ENCODE measurements at places on chromosomes 6 and 20. TPM values are rescaled to one million over a fixed set of nuclear protein-coding genes. Genes with fewer than 3 reads are reported as not detected.

- H3K4me3 ChIP-seq, result no peak overlapping the region
- no peaks in the 10 kb centered on the region for H3K27me3 ChIP-seq
- no peaks in the 10 kb centered on the region for H3K4me1 ChIP-seq
- H3K36me3 ChIP-seq, result no peaks in the 10 kb centered on the region
- no peak overlapping the region for H3K27ac ChIP-seq
Observed at GRCh38 chr6:155630085-155630484, 174.4 kb upstream of the NOX3 start.

DNA sequence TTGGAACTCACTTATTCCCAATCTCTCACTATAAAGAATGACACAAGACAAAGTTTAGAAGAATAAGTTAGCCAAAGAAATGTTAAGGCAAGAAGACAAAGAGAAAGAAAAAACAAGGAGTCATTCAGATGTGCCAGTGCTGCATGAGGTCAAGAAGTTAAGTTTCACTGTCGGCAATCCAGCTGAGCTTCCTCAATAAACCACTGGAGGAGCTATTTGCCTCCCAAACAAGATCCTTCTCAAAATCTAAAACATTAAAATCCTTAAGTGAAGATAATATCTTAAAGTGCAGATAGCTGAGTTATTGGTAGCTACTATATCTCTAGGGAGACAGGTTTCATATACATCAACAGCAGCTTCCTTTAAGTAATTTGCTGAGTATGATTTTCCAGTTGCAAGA lies 512.3 kb downstream of the HDGFL1 start:
- H3K27me3 ChIP-seq, result no peaks in the 10 kb centered on the region
- H3K4me1 ChIP-seq, result no peaks in the 10 kb centered on the region
- no peak for DNase-seq
- no peaks in the 10 kb centered on the region for H3K36me3 ChIP-seq

GRCh38 chr6:43943099-43943766 lies 173.2 kb downstream of the VEGFA start:
- no peaks in the 10 kb centered on the region for H3K4me1 ChIP-seq
- H3K36me3 ChIP-seq, result peaks cover 24% of the 10 kb centered on the region
- H3K27me3 ChIP-seq, result no peaks in the 10 kb centered on the region
- no peak for DNase-seq
- no peak overlapping the region for H3K4me3 ChIP-seq
- H3K27ac ChIP-seq, result no peak overlapping the region

- no peaks in the 10 kb centered on the region for H3K36me3 ChIP-seq
- H3K4me3 ChIP-seq, result no peak overlapping the region
- H3K4me1 ChIP-seq, result no peaks in the 10 kb centered on the region
Observed at GRCh38 chr6:108102965-108103364, 28.4 kb upstream of the OSTM1 start.

GRCh38 chr6:170522565-170523183 lies 30.4 kb downstream of the PSMB1 start:
- H3K27ac ChIP-seq, result no peak overlapping the region
- H3K4me1 ChIP-seq, result no peaks in the 10 kb centered on the region
- no peak overlapping the region for H3K4me3 ChIP-seq
- no peaks in the 10 kb centered on the region for H3K36me3 ChIP-seq
- no peak for DNase-seq

Gene FGD2
- total RNA-seq, result 7.4 TPM

DNA sequence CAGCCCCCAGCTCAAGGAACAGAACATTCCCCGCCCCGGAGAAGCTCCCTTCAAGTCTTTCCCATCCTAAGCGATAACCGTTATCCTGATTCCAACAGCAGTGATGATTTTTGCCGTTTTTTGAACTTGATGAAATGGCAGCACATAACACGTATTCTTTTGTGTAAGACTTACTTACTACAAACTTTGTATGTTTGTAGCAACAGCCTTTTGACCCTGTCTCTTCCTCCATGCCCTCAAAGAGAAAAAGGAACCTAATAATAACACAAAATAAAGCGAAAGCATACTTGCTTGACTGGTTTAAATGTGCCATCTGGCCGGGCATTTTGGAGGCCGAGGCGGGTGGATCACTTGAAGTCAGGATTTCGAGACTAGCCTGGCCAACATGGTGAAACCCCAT lies 26.4 kb upstream of the SLC9A8 start:
- no peak for DNase-seq
- H3K36me3 ChIP-seq, result no peaks in the 10 kb centered on the region
- peaks cover 2% of the 10 kb centered on the region for H3K4me1 ChIP-seq
- no peak overlapping the region for H3K27ac ChIP-seq
- no peak overlapping the region for H3K4me3 ChIP-seq

Gene PSORS1C2
- not detected for total RNA-seq

DNA sequence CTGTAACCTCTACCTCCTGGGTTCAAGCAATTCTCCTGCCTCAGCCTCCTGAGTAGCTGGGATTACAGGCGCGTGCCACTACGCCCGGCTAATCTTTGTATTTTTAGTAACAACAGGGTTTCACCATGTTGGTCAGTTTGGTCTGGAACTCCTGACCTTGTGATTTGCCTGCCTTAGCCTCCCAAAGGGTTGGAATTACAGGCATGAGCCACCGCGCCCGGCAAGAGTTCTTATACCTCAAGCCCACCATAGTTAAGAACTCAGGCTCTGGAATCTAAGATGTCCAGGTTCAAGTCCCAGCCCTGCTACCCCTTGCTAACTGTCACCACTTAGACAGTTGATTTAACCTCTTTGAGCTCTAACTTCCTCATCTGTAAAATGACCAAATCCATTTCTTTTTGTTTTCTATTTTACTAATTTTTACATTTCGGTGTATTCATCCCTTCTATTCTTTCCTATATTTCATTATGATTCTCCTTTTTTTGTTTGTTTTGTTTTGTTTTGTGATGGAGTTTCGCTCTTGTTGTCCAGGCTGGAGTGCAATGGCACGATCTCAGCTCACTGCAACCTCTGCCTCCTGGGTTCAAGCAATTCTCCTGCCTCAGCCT lies 104.8 kb upstream of the ZNF217 start:
- no peaks in the 10 kb centered on the region for H3K36me3 ChIP-seq
- no peak overlapping the region for H3K4me3 ChIP-seq
- H3K27me3 ChIP-seq, result no peaks in the 10 kb centered on the region
- DNase-seq, result no peak
- H3K4me1 ChIP-seq, result peaks cover 10% of the 10 kb centered on the region

DNA sequence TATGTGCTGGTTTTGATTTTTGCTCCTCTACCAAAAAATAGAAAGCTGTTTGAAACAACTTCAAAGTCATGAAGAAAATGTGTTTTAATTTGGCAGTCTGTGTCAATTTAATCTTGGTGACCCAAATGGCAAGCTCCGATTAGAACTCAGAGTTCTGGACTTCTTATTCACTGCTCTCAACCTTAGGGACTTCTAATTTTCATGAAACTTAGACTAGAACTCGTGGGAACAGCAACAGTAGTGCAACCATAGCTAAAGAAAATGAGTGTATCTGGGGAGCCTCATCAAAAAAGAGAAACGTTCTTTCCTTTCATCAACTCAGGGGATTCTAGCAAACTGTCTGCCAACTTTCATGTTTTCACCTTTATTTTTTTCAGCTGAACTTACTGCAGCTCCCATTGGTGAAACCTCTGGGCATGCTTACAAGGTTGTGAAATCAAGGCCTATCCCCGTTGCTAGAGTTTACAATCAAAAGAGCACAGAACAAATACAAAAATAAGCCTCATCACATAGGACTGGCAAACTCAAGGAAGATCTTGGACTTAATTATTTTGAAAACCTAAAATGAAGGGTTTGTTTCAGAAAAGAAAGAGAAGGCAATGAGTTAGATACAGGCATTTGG lies 114.0 kb upstream of the HSF2 start:
- no peaks in the 10 kb centered on the region for H3K4me1 ChIP-seq
- no peaks in the 10 kb centered on the region for H3K36me3 ChIP-seq
- no peak overlapping the region for H3K27ac ChIP-seq

DNA sequence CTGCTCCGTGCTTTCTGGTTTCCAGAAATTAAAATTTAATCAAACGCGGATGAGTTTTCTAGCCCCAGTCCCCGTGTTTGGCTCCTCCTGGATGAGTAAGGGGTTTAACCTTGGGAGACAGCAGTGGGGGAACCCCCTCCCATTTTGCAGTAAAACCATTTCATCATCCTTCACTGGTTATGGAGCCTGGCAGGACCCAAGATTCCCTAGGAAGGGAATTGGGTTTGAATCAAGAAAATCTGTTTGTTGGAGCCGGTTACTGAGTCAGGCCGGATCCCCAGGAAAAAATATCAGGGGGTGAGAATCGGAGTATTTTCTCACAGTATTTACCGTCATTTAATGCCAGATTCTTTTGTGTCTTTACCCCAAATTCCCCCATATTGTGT lies 754 bp downstream of the YWHAB start:
- no peak for DNase-seq
- peak overlapping the region; percentile 94 for H3K27ac ChIP-seq
- no peaks in the 10 kb centered on the region for H3K36me3 ChIP-seq

- no peak overlapping the region for H3K4me3 ChIP-seq
- H3K27ac ChIP-seq, result no peak overlapping the region
- H3K4me1 ChIP-seq, result no peaks in the 10 kb centered on the region
- H3K36me3 ChIP-seq, result no peaks in the 10 kb centered on the region
Observed at GRCh38 chr6:54706391-54706790, 140.2 kb upstream of the FAM83B start.

Gene SYTL3
- 13.6 TPM for total RNA-seq

DNA sequence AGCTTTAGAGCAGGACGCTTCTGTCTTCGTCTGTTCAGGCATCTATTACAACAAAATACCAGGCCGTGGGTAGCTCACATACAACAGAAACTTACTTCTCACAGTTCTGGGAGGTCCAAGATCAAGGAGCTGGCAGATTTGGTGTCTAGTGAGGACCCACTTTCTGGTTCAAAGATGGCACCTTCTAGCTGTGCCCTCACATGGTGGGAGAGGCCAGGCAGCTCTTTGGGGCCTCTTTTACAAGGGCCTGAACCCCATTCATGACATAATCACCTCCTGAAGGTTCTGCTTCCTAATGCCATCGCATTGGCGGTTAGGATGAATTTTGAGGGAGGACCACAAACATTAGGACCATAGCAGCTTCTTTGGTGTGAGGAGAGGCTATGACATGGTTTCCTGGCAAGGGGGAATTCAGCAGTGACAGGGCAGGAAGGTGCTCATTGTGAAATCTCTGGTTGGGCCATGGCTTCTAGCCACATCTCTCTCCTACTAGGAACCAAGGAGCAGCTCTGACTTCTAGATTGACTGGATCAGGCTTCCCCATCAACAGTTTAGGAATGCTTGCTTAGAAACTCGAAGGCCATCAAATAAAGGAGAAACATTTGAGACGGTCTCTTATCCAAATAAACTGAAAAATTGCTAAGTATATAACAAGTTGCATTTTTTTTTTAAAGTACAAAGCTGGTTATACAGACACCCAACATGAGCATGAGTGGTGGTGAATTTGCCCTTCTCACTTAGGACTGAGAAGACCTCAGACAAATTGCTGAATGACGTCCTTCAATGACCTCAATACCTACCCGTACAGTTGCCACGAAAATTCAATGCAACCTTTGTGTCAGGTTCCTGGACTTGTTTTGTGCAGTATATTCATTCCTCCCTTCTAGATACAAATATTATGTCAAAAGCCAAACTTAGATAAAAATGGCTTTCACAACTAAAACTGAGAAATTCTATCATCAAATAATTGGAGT lies 140.7 kb downstream of the ZDHHC14 start:
- no peak overlapping the region for H3K27ac ChIP-seq
- H3K4me1 ChIP-seq, result peaks cover 19% of the 10 kb centered on the region
- DNase-seq, result no peak
- H3K36me3 ChIP-seq, result no peaks in the 10 kb centered on the region
- H3K4me3 ChIP-seq, result no peak overlapping the region
- H3K27me3 ChIP-seq, result no peaks in the 10 kb centered on the region

DNA sequence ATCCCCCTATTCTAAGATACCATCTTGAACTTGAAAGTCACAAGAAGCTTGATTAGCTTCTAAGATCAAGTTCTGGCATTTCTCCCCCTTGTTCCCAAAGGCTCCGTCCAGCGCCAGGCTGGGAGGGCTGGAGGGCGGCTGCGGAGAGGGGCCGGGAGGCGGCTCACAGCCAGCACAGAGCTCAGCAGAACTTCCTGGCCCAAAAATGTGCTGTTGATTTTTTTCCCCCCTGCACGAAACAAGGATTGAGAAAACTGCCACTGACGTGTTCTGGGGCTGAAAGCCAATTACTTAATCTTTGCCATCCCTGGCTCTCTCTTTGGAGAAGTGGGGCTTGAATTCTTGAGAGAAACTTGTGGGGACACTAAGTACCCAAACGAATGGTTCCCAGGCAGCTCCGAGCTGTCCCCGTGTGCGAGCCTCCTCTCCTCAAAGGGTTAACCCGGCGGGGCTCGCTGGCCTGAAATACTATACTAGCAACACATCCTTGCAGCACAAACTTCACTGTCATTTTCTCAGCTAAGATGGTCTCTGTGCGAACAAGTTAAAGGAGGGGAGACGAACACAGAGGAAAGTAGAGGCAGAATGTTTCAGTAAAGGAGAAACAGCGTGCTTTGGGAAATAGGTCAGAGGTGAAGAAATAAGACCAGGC lies 452 bp downstream of the TRAF3IP2 start:
- peak overlapping the region; percentile 95 for H3K27ac ChIP-seq
- no peaks in the 10 kb centered on the region for H3K36me3 ChIP-seq

Gene LATS1
- total RNA-seq, result 55.7 TPM

GRCh38 chr6:6721606-6722005 lies 133.1 kb downstream of the LY86 start:
- DNase-seq, result no peak
- no peaks in the 10 kb centered on the region for H3K36me3 ChIP-seq
- H3K27ac ChIP-seq, result no peak overlapping the region
- H3K27me3 ChIP-seq, result no peaks in the 10 kb centered on the region
- H3K4me3 ChIP-seq, result no peak overlapping the region

DNA sequence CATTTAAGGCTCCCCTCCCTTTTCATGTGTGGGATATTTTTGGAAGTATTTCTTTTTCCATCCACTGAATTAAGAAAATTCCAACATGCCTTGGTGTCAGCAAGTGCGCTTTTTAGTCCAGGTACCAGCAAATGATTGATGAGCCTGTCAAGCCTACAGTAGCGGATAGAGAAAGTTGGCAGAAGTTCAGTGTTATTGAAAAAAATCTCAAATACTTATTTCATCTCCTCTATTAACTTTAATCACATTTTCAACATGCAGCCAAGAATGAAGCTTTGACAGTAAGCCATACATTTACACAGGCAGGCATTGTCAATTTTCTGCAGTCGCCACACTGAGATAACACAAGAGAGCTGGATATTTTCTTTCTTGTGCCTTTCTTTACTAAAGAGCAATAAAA lies 50.4 kb downstream of the BLOC1S5 start:
- no peaks in the 10 kb centered on the region for H3K36me3 ChIP-seq
- no peak for DNase-seq
- no peak overlapping the region for H3K27ac ChIP-seq

DNA sequence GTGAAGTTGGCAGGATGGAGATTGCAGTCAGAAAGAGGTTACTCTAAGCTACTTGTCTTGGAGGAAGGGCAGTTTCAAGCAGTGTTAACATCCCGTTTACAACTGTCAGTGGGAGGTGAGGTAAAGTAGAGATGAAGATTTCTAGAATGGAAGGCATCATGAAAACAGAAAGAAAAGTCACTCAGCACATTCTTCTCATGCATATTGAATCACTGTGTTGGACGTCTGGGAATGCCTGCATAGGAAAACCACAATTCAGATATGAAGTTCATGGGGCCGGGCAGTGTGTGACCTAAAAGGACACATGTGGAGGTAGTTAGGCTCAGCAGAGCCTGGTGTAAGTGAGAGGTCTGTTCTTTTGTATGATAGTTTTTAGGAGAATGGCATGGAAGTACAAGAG lies 73.5 kb upstream of the LAMP5 start:
- H3K4me3 ChIP-seq, result no peak overlapping the region
- no peaks in the 10 kb centered on the region for H3K36me3 ChIP-seq
- H3K27me3 ChIP-seq, result no peaks in the 10 kb centered on the region
- no peak for DNase-seq
- no peaks in the 10 kb centered on the region for H3K4me1 ChIP-seq
- no peak overlapping the region for H3K27ac ChIP-seq

GRCh38 chr20:47311211-47311610 lies 45.3 kb downstream of the ZMYND8 start:
- DNase-seq, result no peak
- H3K4me3 ChIP-seq, result no peak overlapping the region
- H3K27me3 ChIP-seq, result no peaks in the 10 kb centered on the region
- peak overlapping the region; percentile 43 for H3K27ac ChIP-seq
- H3K36me3 ChIP-seq, result peaks cover 7% of the 10 kb centered on the region
